Uterine smooth muscle cell (primary cell): ENCODE measurements at places on chromosomes 6 and 20. TPM values are rescaled to one million over a fixed set of nuclear protein-coding genes. Genes with fewer than 3 reads are reported as not detected.

The DUSP15 gene
- total RNA-seq: not detected in 2 replicates

The E2F1 gene
- 10.4 and 24.3 TPM in 2 replicates for total RNA-seq

The CCN5 gene
- total RNA-seq: 1.5 and 10.6 TPM in 2 replicates

The SEMG1 gene
- not detected in 2 replicates for total RNA-seq

The GJA10 gene
- total RNA-seq: not detected in 2 replicates

The TGM6 gene
- total RNA-seq: not detected in 2 replicates

The COL10A1 gene
- 0.37 and 2.5 TPM in 2 replicates for total RNA-seq

The GNRH2 gene
- 0.11 TPM in 1 of 2 replicates, not detected in the other for total RNA-seq
